Suppressor macrophage treated with lipopolysaccharide for 4 hours (primary cell): ENCODE measurements at places on chromosomes 3 and 15.

GRCh38 chr15:72319985-72320671 lies at the start of gene CELF6:
Gene CELF6, minus strand, starts transcription at chr15:72320157. Its CDS starts 283 bp downstream, at chr15:72319874.
- DNase-seq: peak; percentile 88

- no peak for DNase-seq
Observed at GRCh38 chr15:69744391-69745162, 292.0 kb downstream of the RPLP1 start.

GRCh38 chr15:34223904-34224596 lies 766 bp upstream of the EMC4 start:
- peak; percentile 40 for DNase-seq

- DNase-seq: no peak
Observed at GRCh38 chr3:81095956-81096355, 665.5 kb downstream of the GBE1 start.

DNA sequence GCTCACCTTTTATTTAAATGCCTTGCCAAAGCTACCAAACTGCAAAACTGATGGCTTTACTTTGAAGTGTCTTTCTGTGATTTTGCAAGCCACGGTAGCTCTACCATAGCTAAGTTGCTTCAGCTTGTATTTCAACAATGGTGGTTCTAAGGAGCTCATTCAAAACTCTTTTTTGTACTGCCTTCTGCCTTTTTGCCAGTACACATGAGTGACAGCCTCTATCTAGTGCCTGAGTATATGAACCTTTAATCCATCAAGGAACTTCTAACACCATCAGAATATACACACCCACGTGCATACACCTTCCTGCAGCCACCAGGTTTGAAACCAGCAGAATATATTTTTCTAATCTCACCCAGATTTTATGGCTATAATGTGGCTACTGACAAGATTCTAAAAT lies 10.4 kb upstream of the NR2F2 start:
- no peak for DNase-seq

DNA sequence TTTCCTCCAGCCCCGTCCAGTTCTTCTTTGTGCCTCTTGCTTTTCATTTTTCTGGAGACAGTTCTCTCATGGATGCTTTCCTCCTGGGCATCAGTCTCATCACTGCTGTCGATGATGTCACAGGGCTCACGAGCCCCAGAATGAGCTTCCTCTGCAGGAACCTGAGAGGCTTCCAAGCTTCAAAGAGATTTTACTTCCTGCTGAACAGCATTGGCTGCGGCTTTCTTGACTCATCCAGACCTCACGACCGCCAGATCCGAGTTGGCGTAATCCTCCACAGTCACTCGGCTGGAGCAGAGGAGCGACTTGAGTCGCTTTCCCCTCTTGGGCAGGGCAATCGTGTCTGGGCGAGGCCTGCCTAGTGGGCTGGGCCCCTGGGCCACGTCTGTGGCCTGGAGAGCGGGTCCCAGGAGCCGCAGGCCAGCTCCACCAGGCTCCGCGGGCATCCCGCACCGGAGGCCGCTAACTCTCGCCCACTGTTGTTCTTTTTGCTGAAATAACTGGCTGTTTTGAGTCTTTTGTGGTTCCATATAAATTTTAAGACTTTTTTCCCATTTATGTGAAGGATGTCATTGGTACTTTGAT lies 20.8 kb upstream of the FAN1 start:
- DNase-seq: no peak

DNA sequence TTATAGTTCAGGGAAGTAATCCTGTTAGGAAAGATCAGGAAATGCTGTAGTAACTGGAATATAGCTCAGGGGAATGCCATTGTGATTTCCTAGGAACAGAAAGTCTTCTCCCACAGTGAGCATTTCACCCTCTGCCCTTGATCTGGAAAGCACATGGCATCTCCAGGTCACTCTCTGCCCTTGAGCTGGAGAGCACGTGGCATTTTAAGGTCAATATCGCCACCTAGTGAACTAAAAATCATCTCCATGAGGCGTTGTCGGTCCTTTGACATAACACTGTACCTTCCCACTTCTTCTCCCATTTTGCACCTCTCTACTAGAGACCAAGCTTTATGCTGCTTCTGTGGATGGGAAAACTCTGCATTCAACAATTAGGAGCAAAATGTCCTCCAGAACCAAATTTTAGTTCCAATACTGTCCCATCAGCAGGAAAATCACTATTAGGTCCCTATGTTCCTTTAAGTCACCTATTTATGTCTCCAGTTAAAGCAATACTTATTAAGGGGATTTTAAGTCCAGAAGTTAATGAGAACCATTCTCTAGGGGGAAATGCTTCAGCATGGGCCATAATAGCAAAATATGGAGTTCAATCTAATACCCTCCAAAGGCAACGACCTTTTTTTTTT lies 54.7 kb upstream of the GK5 start:
- peak; percentile 83 for DNase-seq

- no peak for DNase-seq
Observed at GRCh38 chr15:96346409-96346970, 16.0 kb downstream of the NR2F2 start.

- no peak for DNase-seq
Observed at GRCh38 chr15:25235391-25235790, 203.4 kb downstream of the UBE3A start.

GRCh38 chr3:141308588-141309218 lies 59.6 kb upstream of the ZBTB38 start:
- peak; percentile 46 for DNase-seq

- no peak for DNase-seq
Observed at GRCh38 chr3:78969483-78969882, 798.3 kb downstream of the ROBO1 start.

DNA sequence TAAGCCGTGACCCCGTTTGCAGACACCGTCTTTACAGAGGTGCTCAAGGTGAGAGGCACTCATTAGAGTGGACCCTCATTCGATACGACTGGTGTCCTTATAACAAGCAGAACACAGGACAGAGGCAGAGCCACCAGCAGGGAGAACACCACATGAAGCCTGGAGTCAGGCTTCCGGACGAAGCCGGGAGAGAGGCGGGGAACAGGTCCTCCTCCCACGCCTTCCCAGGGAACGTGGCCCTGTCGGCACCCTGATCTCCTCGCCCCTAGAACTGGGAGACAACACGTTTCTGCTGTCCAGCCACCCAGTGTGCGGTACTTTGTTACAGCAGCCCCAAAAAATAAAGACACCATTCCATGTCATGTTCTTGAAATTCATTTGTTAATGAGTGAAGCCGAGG lies 33.6 kb downstream of the ZDHHC19 start:
- no peak for DNase-seq

- no peak for DNase-seq
Observed at GRCh38 chr3:155517903-155518302, 224.4 kb upstream of the STRIT1 start.

GRCh38 chr3:197828-198491 lies 1.4 kb downstream of the CHL1 start:
- no peak for DNase-seq

GRCh38 chr15:77993374-77993911 lies 84.1 kb downstream of the TBC1D2B start:
- no peak for DNase-seq

GRCh38 chr3:60650171-60650570 lies 601.1 kb downstream of the FHIT start:
- DNase-seq: no peak

DNA sequence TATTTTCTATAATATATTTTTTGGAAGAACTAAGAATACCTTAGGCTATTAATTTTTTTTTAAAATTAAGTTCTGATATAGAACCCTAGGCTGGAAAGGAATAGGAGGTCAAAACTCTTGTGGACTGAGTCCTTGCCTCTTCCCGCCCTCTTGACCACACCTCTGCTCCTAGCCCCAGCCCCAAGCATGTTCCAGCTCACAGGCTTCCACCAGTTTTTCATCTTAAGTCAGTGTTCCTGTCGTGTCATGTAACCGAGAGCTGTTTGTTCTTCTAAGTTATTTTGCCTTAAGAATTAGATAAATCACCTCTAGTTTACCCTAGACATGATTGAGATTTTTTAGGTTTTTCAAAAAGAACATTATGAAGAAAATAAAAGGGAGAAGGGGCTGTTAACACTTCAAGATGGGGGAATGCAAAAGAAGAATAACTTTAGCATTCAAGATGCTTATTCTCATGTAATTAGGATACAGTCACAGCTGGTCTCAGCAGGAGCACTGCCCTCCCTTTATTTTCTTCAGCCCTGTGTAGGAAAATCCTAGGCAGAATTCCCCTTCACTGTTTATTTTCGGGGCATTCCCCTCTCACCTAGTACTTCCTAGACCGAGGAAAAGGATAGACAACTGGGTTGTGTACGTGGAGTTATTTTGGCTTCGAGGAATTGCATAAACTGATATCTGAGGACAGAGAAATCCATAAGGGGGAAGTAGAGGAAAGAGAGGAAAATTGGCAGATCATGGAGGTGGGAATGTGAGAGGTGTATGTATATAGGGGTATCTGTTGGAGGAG lies 110.2 kb downstream of the CMSS1 start:
- no peak for DNase-seq

- DNase-seq: no peak
Observed at GRCh38 chr3:64209866-64210621, 15.2 kb downstream of the PRICKLE2 start.

DNA sequence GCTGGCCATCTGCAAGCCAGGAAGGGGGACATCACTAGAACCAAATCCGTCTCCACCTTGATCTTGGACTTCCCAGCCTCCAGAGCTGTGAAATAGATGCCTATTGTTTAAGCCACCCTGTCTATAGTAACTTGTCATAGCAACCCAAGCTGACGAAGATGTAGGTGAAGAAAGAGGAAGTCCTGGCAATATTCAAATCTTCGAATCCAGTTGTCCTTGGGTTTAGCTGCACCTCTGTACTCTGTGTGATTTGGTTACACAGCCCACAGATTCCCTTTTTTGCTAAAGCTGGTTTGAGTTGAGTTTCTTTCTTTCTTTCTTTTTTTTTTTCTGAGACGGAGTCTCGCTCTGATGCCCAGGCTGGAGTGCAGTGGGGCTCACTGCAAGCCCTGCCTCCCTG lies 68.0 kb upstream of the XCR1 start:
- peak; percentile 85 for DNase-seq

GRCh38 chr3:104360038-104360437 lies 1006.7 kb upstream of the ALCAM start:
- no peak for DNase-seq

GRCh38 chr15:95259513-95259912 lies 1028.2 kb downstream of the MCTP2 start:
- DNase-seq: peak; percentile 56

DNA sequence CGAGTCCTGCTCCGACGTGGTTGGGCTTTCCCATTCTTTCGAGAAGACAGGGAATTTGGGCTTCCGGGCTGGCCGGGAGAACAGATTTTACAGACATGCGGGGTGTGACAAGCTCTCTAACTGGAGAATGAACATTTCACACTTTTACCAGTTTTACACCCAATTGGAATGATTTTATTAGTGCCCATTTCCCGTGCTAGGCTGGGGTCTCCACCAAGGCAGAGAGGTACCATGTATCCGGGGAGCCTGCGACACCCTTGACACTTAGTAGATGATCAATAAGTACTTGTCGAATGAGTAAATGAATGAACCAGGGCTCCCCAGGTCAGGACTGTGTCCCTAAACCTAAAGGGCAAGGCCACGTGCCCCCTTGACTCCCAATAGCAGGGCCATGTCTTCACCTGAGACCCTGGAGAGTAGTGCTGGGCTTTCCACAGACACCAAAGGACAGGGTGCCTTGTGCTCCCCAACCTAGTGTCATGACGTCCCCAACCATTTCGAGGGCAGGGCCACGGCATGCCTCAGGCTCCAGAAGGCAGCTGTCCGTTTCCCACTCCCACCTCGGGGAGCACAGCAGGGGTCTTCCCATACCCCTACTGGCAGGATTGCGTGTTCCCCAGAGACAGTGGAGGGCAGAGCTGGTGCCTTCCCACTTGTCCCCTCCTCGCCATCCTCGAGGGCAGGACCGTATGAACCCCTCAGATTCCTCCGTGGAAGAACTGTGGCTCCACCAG lies 679 bp upstream of the MYD88 start:
- DNase-seq: peak; percentile 38

DNA sequence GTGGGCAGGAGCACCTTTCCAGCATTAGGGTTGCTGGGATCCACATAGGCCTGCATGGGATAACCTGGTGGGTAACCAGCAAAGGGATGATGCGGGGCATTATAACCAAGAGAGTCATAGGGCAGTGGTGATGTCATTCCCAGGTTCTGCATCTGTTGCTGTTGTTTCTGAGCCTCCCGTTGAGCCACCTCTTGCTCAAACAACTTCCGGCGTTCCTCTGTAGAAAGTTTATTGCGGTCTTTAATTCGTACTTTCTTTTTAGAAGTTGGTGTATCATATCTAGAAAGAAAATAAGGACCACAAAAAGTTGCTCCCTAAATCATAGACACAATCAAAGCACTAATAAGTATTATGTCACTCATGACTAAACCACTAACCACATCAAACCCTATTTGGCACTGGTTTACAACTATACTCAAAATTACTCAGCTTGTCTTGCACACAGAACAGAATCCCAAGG lies 77.8 kb downstream of the NBEAL2 start:
- DNase-seq: peak; percentile 4

- DNase-seq: peak; percentile 79
Observed at GRCh38 chr3:185807445-185808068, 17.3 kb downstream of the IGF2BP2 start.

DNA sequence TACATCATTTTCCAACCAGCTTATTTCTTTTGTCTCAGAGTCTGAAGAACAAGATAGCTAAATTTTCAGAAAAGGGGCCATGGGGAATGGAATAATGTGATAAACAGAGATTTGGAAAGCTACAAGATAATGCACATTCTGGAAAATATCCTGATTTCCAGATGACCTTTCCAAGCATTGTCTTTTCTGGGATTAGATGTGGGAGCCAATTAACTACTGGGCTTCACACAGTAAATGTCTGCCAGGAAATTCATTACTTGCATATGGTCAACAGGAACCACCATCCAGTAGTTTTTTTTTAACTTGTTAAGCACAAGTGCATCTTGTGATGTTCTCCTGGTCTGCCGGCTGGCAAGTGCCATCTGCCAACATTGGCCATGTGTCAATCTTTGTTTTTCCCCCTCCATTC lies 131.1 kb upstream of the BFSP2 start:
- DNase-seq: no peak

DNA sequence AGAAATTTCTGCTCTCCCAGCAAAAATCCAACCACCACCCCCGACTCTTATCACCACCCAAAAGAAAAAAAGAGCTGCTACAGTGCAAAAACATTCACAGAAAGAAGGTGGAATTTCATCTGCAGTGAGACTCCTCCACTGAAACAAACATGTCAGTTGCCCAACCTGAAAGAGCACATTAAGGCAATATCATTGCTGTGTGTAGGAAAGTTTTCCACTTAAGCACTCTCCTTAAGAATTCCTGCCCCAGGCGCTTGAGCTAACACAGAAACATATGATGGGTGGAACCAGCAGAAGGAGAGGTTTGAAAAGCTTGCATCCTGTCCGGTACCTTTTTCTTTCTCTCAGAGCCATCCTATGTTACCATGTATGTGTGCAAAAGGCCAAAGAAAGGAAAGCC lies 200.8 kb upstream of the GADL1 start:
- no peak for DNase-seq
